ENCODE measurements at places on chromosomes 11 and 22. TPM values are rescaled to one million over a fixed set of nuclear protein-coding genes. Genes with fewer than 3 reads are reported as not detected.

The CRYAB gene
- total RNA-seq: 0.44 TPM

The LSP1 gene
- total RNA-seq: 2.0 TPM

The OR5A1 gene
- not detected for total RNA-seq

The TLCD5 gene
- total RNA-seq: 17.7 TPM

The SMCO4 gene
- total RNA-seq: 57.6 TPM

The PRR33 gene
- not detected for total RNA-seq

The INS gene
- not detected for total RNA-seq

The CRACR2B gene
- total RNA-seq: 35.8 TPM

The FXYD6 gene
- 32.8 TPM for total RNA-seq

The CECR2 gene
- total RNA-seq: 66.3 TPM

The OR10A2 gene
- total RNA-seq: not detected

DNA sequence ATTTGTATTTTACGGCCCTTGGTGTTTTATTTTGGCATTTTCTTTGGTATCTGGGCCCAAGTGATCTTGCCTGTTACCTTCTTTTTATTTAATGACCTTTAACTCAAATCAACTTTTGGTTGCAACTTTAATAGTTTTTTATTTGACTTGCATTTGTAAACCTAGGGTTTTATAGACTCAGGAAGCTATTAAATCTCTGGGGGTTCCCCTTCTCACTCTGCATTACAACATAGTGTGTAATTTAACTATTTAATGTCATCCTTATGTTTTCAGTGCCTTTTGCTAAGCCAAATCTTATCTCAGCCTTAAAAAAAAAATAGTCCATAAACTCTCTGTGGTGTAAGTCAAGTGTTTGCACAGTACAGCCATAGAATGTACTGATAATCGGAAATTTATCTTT lies 3.4 kb downstream of the FJX1 start:
- DNase-seq: no peak

DNA sequence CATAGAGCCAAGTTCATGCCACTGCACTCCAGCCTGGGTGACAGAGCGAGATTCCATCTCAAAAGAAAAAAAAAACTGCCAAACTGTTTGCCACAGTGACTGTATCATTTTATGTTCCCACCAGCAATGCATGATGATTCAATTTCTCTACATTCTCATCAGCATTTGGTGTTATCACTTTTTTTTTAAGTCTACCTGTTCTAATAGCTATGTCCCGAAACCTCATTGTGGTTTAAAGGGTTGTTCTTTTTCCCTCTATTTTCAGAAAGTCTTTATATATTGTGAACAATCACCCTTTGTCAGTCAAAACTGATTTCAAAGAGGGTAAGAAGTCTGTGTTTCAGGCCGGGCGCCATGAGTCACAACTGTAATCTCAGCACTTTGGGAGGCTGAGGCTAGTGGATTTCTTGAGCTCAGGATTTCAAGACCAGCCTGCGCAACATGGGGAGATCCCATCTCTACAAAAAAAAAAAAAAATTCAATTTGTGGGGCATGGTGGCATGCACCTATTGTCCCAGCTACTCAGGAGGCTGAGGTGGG lies 14.8 kb upstream of the FAM168A start:
- DNase-seq: no peak

DNA sequence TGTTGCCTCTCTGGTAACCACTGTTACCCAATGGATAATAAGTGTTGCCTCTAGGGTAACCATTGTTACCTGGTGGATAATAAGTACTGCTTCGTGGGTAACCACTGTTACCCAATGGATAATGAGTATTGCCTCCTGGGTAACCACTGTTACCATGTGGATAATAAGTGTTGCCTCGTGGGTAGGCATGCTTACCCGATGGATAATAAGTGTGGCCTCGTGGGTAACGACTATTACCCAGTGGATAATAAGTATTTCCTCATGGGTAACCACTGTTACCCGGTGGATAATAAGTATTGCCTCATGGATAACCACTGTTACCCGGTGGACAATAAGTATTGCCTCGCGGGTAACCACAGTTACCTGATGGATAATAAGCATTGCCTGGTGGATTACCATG lies 13.8 kb upstream of the NXPE4 start:
- DNase-seq: no peak

GRCh38 chr11:10701982-10702381 lies 8.4 kb upstream of the IRAG1 start:
- no peak for DNase-seq

DNA sequence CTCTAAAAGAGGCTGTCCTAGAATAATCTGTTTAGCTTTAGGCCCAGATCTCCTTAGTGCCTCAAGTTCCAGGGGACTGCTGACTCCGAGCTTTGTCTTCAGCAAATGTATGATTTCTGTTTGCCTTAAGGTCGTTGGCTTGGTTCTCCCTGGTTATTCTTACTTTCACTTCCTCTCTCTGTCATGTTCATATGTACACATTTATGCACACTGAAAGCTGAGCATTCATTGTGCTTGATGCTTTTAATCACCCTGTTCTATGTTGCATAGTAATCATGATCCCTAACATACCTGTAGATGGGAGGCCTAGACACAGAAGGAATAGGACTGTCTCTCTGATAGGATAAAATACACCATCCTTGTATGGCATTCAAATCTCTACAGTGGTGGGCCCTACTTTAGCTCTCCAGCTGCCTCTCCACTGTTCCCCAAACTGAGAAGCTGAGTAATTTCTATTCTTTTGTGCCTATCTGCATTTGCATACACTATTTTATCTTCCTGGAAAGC lies 7.2 kb downstream of the PPFIBP2 start:
- no peak for DNase-seq

- no peak for DNase-seq
Measured at GRCh38 chr11:111308140-111308539, 9.8 kb downstream of the POU2AF3 start.

DNA sequence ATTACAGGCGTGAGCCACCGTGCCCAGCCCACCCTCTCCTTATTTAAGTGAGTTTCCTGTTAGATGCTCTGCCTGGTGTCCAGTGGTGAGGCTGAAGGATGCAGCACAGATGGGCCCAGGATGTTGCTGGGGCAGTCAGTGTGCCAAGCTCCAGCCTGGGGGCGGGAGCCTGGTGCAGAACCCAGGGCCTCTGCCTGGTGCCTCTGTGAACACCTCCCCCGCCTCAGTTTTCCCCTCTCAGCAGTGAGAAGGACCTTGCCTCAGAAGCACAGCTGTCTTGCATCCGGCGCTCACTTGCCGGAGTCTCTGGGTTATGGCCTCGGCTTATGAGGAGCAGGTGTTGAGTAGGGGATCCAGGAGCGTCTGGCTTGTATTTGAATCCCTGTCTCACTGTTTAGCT lies 116.2 kb downstream of the KIAA1671 start:
- peak; percentile 43 for DNase-seq

GRCh38 chr22:46764140-46764680 lies 1.8 kb downstream of the TBC1D22A start:
- DNase-seq: no peak

GRCh38 chr11:79675081-79675480 lies 234.3 kb upstream of the TENM4 start:
- DNase-seq: no peak

DNA sequence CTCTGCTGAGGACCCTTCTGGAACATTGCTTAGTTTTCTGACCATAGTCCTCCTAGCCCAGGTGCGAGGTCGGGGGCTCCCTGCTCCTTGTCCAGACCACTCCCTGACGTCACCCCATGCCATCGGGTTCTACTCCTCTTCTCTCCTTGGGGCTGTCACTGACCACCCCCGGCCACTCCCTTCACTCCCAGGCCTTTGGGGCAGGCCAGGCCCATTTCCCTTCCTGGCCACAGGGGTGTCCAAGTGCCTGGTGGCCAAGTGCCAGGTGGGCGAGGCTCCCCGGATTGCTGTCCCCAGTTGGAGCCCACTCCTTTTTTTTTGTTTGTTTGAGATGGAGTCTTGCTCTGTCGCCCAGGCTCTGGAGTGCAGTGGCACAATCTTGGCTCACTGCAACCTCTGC lies 19.5 kb downstream of the MRGPRD start:
- DNase-seq: peak; percentile 35

GRCh38 chr11:89495951-89496350 lies 4.8 kb upstream of the NOX4 start:
- DNase-seq: no peak

GRCh38 chr22:42080287-42080686 lies 787 bp downstream of the SMDT1 start:
- DNase-seq: no peak

- DNase-seq: no peak
Measured at GRCh38 chr11:123483466-123483865, 53.4 kb downstream of the GRAMD1B start.

GRCh38 chr11:68997995-68998348 lies 15.1 kb downstream of the MRGPRF start:
- DNase-seq: no peak

- peak; percentile 95 for DNase-seq
Measured at GRCh38 chr11:128905345-128906184, 14.4 kb downstream of the KCNJ5 start.

- DNase-seq: no peak
Measured at GRCh38 chr11:104011044-104011443, 25.4 kb upstream of the DDI1 start.

- no peak for DNase-seq
Measured at GRCh38 chr11:76791861-76792260, 8.7 kb downstream of the TSKU start.

- DNase-seq: no peak
Measured at GRCh38 chr11:116311206-116311605, 461.6 kb downstream of the BUD13 start.

DNA sequence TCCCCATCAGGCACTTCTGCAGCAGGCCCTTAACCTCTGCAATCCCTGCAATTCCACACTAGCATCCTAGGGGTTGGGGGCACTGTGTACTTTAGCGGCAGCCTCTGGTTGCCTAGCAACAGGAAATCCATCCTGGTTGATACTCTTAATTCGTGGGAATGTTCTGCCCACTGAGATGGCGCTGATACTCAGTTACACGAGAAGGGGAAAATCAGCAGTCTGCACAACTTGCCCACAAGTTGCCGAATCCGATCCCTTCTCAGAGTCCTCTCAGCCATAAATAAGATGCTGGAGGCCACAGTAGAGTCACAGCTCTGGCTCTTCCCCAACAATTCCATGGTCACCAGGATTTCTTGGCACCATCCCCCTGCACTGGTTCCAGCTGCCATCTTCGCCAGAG lies 57.6 kb upstream of the CRYBB3 start:
- DNase-seq: peak; percentile 75

DNA sequence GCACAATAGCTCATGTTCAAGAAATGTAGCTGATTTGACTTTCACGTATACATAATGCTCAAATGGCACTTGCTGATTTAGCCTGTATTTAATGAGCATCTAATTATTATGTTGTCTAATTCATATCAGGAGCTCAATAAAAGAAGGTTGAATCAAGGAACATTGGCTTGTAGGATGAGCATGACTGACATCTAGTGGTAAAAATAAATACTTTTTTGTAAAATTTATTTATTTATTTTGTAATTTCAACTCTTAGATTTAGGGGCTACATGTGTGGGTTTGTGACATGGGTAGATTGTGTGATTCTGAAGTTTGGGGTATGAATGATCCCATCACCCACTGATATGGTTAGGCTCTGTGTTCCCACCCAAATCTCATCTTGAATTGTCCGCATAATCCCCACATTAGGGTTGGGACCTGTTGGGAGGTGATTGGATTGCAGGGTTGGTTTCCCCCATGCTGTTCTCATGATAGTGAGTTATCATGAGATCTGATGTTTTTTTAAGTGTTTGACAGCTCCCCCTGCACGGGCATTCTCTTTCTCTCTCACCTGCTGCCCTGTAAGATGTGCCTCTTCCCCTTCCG lies 1.7 kb upstream of the OR52E5 start:
- no peak for DNase-seq

- no peak for DNase-seq
Measured at GRCh38 chr22:43689356-43689755, 122.7 kb downstream of the EFCAB6 start.
